ENCODE measurements at places on chromosomes 5 and 9.

DNA sequence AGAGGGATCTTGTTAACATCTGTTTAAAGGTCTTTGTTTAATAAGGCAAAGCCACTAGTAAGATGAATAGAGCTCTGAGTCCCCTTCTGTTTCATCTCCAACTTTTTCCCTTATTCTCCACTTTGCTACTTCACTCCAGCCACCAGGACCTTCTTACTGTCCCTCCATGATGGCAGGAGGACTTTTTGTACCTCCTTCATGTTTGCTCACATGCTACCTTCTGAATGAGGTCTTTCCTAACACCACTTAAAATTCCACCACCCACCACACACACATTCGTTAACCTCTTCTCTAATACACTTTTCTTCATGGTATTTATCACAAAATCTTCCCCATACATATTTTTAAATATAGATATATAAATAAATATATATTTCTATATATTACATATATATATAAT is 501.9 kb downstream of the PDE4D start:
- no peak for DNase-seq

- no peak for DNase-seq
Measured at GRCh38 chr9:111628411-111628810, 2.7 kb upstream of the DNAJC25 start.

GRCh38 chr5:151491062-151491461 is 43.7 kb downstream of the SLC36A1 start:
- DNase-seq: no peak

- no peak for DNase-seq
Measured at GRCh38 chr5:95081500-95081960, 203.4 kb downstream of the MCTP1 start.

- peak; percentile 7 for DNase-seq
Measured at GRCh38 chr5:1415626-1416360, 29.4 kb downstream of the SLC6A3 start.

DNA sequence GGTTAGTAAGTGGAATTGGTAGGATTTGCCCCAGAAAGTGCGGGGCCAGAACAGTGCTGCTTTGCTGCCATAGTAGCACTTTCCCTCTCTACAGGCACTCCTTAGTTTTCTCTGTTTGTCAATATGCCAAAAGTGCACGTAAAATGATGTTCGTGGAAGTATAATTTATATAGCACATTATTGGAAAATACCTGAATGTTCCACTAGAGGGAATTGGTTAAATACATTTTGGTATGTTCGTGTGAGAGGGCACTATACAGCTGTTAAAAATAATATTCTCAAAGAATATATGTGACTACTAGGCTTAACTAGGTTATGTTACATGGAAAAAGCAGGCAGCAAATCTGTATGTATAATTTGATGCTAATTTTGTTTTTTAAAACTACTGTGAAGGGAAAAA is 184.0 kb upstream of the GDNF start:
- DNase-seq: no peak

- DNase-seq: no peak
Measured at GRCh38 chr5:10584714-10585517, 21.0 kb downstream of the ANKRD33B start.

GRCh38 chr9:5805478-5805877 is 27.4 kb downstream of the ERMP1 start:
- DNase-seq: no peak

GRCh38 chr5:28463728-28464127 is 1425.3 kb upstream of the CDH9 start:
- no peak for DNase-seq

GRCh38 chr9:98488571-98489312 is 220.0 kb downstream of the GABBR2 start:
- no peak for DNase-seq

DNA sequence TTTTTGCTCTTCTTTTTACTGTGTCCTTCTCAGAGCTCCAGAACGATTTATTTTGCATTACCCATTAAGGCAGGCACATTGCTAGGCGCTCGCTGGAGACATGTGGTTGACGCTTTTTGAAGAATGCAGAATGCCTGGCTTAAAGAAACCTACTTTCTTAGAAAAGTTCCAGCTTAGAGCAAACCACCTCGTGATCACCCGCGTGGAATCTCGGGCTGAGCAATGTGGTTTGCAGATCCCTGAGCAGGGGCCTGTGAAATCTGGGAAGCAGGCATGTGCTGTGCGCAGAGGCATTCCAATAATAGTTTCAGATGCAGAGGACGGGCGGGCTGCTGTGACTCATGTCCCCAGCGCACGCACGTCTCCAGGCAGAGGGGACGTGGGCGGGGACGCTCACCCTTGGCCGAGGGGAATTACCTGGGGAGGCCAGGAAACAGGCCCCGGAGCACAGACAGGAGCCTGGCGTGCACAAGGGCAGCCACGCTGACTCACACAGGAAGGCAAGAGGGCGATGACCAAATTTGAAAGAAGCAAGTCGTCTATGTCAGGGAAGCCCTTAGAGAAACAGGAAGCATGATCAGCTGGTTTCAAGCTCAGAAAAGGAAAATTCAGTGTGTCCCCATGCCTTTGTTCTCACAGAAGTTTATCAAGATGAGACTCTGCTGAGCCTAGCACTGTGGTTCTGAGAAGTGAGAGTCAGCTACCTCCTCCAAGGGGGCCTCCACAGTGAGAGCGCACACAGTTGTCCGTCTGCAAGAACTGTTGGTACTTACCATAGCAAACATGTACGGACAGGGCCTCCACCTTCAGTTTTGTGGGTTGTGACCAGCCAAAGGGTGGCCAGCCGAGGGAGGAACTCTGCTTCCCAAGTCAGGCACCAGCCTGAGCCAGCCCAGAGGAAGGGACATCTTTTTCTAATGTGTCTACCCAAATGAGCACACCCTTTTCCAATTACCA is 218.6 kb downstream of the PIK3R1 start:
- DNase-seq: no peak

GRCh38 chr9:72037571-72037970 is 22.8 kb downstream of the C9orf57 start:
- no peak for DNase-seq

DNA sequence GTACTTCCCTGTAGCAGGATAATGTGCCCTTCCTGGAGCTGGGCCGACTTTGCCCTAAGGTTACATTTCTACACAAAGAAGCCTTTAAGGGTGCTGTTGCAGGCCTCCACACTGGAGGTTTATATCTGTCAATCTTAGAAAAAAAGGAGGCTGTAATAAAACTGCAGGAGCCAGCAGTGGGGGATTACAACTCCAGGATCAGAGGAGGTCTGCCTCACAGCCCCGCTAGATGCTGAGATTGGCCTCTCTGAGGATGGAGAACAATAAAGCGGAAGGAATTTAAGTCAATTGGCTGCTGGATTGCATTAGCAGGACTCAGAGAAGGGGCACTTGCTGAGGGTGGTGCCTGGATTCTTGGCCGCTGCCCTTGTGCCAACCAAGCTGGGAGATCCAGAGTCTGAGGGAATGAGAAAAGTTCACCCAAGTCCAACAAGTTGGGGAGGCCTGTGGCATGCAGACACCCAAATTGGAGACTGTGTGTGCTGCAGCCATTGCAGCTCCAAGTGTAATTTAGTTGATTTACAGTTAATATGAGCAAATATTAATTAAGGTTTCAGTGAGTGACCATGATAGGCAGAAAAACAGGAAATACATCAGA is 99.0 kb upstream of the SSBP2 start:
- no peak for DNase-seq

GRCh38 chr5:128586848-128587247 is 48.8 kb upstream of the FBN2 start:
- DNase-seq: no peak

DNA sequence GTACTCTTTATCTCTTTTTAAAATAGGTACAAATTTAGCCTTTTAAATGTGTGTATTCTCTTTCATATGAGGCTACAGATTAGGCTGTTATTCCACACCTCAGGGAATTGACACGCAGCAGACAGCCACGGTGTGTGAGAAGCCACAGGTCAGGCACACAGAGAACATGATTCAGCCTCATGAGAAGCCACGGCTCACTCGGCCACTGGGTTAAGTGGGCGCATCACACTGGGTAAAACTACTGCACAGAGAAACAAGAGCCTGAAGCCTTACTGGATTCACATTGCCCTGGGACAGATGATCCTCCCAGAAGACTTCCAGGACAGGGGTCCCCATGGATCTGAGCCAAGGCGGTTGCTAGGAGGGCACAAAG is 28.2 kb downstream of the LPCAT1 start:
- no peak for DNase-seq

DNA sequence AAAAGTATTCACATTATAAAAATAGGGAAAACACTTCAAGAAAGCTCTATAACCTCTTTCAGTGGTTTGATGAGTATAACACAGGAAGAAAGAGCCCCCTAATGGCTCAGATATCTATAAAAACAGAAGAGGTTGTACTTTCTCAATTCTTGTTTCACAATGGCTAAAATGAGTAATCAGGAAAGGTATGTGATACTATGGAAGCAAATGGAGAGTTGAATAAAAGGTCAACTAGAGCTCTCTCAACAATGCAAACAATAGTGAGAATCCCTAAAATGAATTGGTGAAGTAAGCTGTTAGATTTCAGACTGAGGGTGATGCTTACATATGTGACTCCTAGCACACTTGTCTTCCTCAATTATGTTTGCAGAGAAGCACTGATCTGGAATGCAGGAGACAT is 584.6 kb upstream of the CDH18 start:
- DNase-seq: no peak

- peak; percentile 47 for DNase-seq
Measured at GRCh38 chr9:36764364-36765076, 191.8 kb downstream of the MELK start.

DNA sequence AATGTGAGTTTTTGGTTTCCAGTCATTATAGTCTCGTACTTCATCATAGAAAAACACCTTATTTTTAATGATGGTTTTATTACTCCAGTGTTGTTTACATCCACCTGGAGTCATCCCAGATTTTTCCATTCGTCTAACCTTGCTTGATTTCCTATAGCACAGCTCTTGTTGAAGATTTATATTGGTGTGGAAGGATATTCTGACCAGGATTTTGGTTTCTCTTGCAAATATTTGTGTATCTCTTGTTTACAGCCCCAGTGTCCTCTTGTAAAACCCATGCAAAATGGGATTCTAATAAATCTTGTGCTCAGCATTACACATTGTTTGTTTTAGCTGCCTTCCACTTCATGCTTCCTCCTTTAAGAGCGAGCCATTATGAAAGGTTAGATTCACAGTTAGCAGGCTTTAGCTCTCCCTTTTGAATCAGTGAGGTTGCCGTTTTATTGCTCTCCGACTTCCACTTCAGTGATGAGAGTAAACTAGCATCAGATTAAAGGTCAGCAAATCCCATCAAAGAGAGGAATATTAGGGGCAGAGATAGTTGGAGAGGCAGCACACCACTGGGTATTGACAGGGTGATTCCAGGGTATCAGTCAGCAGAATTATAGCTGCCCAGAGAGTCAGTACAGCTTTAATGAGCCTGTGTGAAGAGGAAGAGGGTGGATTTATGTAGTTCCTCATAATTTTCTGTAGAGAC is 157.1 kb downstream of the PBX3 start:
- no peak for DNase-seq
